Body of pancreas (tissue), 4 donors: ENCODE measurements at places on chromosomes 12 and 14. TPM values are rescaled to one million over a fixed set of nuclear protein-coding genes. Genes with fewer than 3 reads are reported as not detected.

The OTUB2 gene
- total RNA-seq: 1.8 TPM

The DENND5B gene
- total RNA-seq: 8.8 TPM

The TXNDC16 gene
- 7.5 TPM for total RNA-seq

The FIGNL2 gene
- 0.52 TPM for total RNA-seq

The ADAMTS20 gene
- total RNA-seq: not detected

The TAS2R8 gene
- total RNA-seq: not detected

- H3K27me3 ChIP-seq: no peaks in the 10 kb centered on the region
- H3K27ac ChIP-seq: no peak overlapping the region
- no peaks in the 10 kb centered on the region for H3K4me1 ChIP-seq
- no peaks in the 10 kb centered on the region for H3K36me3 ChIP-seq
- DNase-seq: peak; percentile 9
Measured at GRCh38 chr12:74741112-74741511, 203.5 kb downstream of the ATXN7L3B start.

GRCh38 chr12:33639975-33640374, 200.4 kb upstream of the SYT10 start:
- no peaks in the 10 kb centered on the region for H3K4me1 ChIP-seq
- DNase-seq: no peak
- no peak overlapping the region for H3K27ac ChIP-seq
- H3K36me3 ChIP-seq: no peaks in the 10 kb centered on the region
- no peaks in the 10 kb centered on the region for H3K27me3 ChIP-seq
- H3K4me3 ChIP-seq: no peak overlapping the region

DNA sequence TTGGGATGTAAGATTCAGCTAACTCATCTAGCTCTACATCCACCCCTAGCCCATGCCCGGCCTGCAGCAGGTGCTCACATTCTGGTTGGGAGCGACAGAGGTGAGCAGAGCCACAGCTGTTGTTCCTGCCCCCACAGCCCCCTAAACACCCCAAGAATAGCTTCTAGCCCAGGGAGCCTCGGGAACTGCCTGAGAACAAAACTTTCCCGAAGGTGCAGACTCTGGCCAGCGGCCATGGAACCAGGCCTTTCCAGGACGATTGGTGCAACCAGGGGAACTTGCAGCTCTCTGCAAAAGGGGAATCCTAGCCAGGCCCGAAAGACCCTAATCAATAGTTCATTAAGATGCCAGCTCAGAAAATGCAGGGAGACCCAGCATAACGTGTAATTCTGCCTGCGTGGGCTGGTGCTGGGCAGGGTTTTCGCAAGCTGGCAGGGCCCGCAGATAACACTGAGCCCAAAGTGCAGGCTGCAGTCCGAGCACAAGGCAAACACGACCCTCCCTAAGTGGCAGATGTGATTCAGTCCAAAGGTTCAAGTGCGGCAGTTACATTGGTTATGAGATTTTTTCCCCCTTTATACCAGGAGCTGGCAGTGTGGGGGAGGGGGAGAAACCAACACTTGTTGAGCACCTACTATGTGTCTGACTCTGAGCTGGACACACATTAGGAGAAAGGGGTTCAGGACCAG, 122.5 kb upstream of the MAP1LC3B2 start:
- peak; percentile 21 for DNase-seq
- no peaks in the 10 kb centered on the region for H3K27me3 ChIP-seq
- no peak overlapping the region for H3K27ac ChIP-seq
- H3K4me3 ChIP-seq: no peak overlapping the region

DNA sequence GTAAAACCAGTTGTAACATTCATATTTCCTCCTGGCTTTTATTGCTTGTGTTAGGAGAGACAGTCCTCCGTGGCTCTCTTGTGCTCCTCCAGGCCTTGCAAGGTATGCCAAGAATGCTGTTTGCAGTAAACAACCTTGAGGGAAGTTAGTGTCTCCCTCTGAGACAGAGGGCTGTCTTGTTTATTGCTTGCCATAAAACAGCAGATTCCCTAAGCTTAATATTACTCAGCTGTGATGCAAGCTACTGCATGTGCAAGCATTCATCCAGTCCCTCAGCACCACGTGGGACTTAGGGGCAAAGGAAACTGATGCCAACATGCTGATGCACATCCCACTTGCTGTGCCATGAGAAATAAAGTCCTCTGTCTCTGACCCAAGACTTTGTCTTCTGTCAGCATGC, 6.6 kb downstream of the POMT2 start:
- no peak overlapping the region for H3K4me3 ChIP-seq
- DNase-seq: no peak
- no peaks in the 10 kb centered on the region for H3K27me3 ChIP-seq
- no peaks in the 10 kb centered on the region for H3K36me3 ChIP-seq
- peaks cover 33% of the 10 kb centered on the region for H3K4me1 ChIP-seq
- H3K27ac ChIP-seq: no peak overlapping the region

- no peaks in the 10 kb centered on the region for H3K36me3 ChIP-seq
- H3K4me1 ChIP-seq: no peaks in the 10 kb centered on the region
- H3K4me3 ChIP-seq: no peak overlapping the region
- no peak for DNase-seq
- H3K27me3 ChIP-seq: no peaks in the 10 kb centered on the region
- H3K27ac ChIP-seq: no peak overlapping the region
Measured at GRCh38 chr12:88391556-88391955, 188.7 kb downstream of the KITLG start.

DNA sequence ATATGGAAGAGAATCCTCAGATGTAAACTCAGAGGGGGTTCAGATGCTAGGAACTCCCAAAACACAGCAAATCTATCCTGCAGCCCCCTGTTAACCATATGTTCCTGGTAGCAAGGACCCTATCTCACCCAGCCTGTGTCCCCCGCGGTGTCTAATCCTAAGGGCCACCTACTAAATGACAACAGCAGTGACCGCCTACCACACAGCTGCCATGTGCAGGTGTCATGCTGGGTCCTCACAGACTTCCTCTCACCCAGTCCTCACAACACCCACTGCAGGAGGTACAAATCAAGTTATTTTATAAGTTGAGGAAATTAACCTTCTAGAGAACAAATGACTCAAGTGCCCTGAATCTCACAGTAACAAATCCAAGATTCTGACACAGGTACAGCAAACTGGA, 73.9 kb downstream of the ITPK1 start:
- peaks cover 81% of the 10 kb centered on the region for H3K4me1 ChIP-seq
- H3K27me3 ChIP-seq: no peaks in the 10 kb centered on the region
- no peak overlapping the region for H3K4me3 ChIP-seq

GRCh38 chr12:118145113-118145797, 9.3 kb downstream of the PEBP1 start:
- H3K4me3 ChIP-seq: no peak overlapping the region
- no peaks in the 10 kb centered on the region for H3K36me3 ChIP-seq
- no peak for DNase-seq
- no peaks in the 10 kb centered on the region for H3K27me3 ChIP-seq

DNA sequence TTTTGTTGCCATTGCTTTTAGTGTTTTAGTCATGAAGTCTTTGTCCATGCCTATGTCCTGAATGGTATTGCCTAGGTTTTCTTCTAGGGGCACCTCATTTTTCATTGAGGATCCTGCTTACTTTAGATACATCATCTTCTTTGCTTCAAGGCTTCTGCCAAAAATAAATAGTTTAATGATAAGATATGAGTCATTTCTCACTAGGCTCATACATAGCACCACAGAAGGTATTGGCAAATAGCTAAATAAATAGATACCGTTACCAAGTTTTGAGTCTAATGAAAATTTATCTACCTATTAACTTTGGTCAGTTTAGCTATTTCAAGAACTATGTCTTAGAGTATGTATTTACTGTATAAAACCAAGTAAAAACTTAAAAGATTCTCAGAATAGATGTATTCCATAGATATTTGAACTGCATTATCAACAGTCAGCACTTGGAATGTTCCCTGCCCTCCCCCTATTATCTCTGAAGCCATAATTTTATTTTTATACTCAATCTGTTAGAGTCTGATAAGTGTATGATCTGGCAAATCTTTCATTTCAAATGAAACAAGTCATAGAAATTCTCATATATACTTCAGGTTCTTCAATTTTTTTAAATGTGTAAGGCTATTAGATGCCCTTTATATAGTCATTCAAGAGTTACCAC, 310.2 kb downstream of the CCDC91 start:
- H3K4me3 ChIP-seq: no peak overlapping the region
- DNase-seq: no peak
- no peak overlapping the region for H3K27ac ChIP-seq
- H3K36me3 ChIP-seq: no peaks in the 10 kb centered on the region
- H3K4me1 ChIP-seq: peaks cover 18% of the 10 kb centered on the region

- no peaks in the 10 kb centered on the region for H3K36me3 ChIP-seq
- no peaks in the 10 kb centered on the region for H3K27me3 ChIP-seq
- peak overlapping the region; percentile 56 for H3K4me3 ChIP-seq
- peak; percentile 30 for DNase-seq
- peak overlapping the region; percentile 94 for H3K27ac ChIP-seq
Measured at GRCh38 chr12:122422730-122423257, 325 bp upstream of the CLIP1 start.

DNA sequence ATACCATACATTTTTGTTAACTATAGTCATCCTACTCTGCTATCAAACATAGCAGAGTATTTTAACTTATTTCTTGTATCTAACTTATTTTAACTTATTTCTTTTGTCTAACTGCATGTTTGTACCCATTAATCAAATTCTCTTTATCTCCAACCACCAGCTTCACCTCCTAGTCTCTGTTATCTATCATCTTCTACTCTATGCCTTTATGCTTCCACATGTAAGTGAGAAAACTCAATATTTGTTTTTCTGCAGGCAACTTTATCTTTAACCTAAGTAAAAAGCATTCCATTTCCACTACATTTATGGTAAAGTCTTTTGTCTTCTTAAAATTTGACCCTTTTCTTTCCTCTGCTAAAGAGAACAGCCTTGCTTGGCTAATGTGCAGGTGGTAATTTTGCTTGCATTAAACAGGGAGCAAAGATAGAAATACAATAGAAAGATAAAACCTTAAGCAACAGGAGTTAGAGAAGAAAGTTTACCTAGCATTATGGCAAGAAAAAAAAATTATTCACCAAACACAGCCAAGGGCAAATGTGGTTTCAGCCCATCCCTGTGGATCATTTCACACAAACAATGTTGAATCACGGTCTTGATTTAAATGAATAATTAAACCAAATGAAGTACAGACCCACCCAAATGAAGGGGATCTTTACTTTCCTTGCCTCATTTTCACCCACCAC, 110.9 kb upstream of the TSPAN8 start:
- no peak overlapping the region for H3K27ac ChIP-seq
- H3K4me1 ChIP-seq: no peaks in the 10 kb centered on the region
- no peak overlapping the region for H3K4me3 ChIP-seq
- DNase-seq: no peak

- H3K27ac ChIP-seq: no peak overlapping the region
- DNase-seq: peak; percentile 41
- no peaks in the 10 kb centered on the region for H3K36me3 ChIP-seq
- no peak overlapping the region for H3K4me3 ChIP-seq
Measured at GRCh38 chr12:46915082-46915481, 89.3 kb upstream of the SLC38A4 start.

GRCh38 chr12:124436366-124436765, 131.0 kb downstream of the NCOR2 start:
- H3K4me3 ChIP-seq: no peak overlapping the region
- no peak for DNase-seq
- no peaks in the 10 kb centered on the region for H3K36me3 ChIP-seq
- no peaks in the 10 kb centered on the region for H3K4me1 ChIP-seq
- H3K27ac ChIP-seq: no peak overlapping the region
- no peaks in the 10 kb centered on the region for H3K27me3 ChIP-seq

DNA sequence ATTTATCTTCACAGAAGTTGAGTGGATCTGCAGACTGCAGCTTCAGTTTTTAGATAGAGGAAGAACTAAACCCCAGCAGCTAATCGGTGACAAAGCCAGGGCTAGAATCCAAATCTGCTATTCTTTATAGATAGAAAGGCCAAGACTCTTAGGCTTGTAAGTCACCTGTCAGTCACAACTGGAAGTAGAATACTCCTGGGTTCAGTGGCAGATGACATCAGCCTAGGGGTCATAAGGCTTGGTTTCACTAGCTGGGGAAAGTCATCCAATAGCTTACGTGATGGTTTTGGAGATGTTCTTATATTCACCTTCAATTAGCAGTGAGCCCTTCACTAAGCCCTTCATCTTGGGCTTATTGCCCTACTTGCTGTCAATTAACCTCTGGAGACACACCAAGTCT, 93.4 kb downstream of the APAF1 start:
- H3K36me3 ChIP-seq: no peaks in the 10 kb centered on the region
- no peak for DNase-seq
- no peaks in the 10 kb centered on the region for H3K4me1 ChIP-seq
- H3K27me3 ChIP-seq: no peaks in the 10 kb centered on the region
- H3K27ac ChIP-seq: no peak overlapping the region

DNA sequence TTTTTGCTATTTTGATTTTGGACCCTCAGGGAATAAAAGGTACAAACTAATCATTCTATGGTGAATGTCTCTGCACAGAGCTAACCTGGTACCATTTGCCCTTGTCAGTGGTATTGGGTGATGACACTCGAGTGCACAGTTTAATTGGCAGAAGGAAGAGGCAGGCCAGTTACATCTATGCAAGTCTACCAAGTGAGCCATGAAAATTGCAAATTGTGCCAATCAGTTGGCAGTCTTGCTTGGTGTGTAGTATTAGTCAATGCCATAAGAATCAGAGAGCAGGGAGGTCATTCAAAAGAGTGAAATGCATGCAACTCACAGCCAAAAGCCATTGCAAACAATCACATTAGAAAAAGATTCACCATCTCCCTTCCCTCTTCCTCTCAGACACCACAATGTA, 479.6 kb downstream of the ADAMTS20 start:
- no peak overlapping the region for H3K27ac ChIP-seq
- peaks cover 10% of the 10 kb centered on the region for H3K4me1 ChIP-seq
- H3K27me3 ChIP-seq: no peaks in the 10 kb centered on the region
- no peak overlapping the region for H3K4me3 ChIP-seq
- no peak for DNase-seq

GRCh38 chr12:21773806-21774205, 700 bp downstream of the KCNJ8 start:
- peaks cover 44% of the 10 kb centered on the region for H3K4me1 ChIP-seq
- no peaks in the 10 kb centered on the region for H3K36me3 ChIP-seq
- H3K27ac ChIP-seq: peak overlapping the region; percentile 92
- H3K4me3 ChIP-seq: peak overlapping the region; percentile 42

GRCh38 chr14:103395244-103395643, 10.0 kb downstream of the MARK3 start:
- peaks cover 97% of the 10 kb centered on the region for H3K4me1 ChIP-seq
- no peak overlapping the region for H3K4me3 ChIP-seq
- H3K27ac ChIP-seq: peak overlapping the region; percentile 81
- H3K27me3 ChIP-seq: no peaks in the 10 kb centered on the region
- H3K36me3 ChIP-seq: no peaks in the 10 kb centered on the region

GRCh38 chr14:24389226-24389848, 9.5 kb upstream of the NYNRIN start:
- no peak overlapping the region for H3K4me3 ChIP-seq
- no peaks in the 10 kb centered on the region for H3K27me3 ChIP-seq
- no peak for DNase-seq
- peaks cover 4% of the 10 kb centered on the region for H3K4me1 ChIP-seq

DNA sequence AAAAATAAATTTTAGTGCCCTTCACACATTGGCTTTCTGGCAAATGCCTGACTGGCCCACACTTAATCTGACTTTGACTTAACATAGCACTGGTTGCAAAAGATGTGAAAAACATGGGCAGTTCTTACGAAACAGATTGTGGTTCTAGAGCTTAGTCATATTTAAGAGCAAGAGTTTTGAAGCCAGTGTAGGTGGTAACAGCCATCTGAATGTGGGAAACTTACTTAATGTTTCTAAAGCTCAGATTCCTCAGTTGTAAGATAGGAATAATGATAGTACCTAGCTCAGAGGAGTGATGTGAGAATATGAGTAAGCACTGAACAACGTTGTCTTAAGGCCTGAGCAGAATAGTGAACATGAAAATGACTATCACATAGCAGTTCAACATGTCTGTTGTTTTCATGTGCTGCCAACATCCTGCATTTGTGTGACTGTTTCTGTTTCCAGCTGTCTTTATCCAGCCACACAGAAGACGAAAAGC, 262.7 kb downstream of the SYT1 start:
- H3K36me3 ChIP-seq: no peaks in the 10 kb centered on the region
- H3K27me3 ChIP-seq: no peaks in the 10 kb centered on the region
- H3K27ac ChIP-seq: no peak overlapping the region
- no peak for DNase-seq
- no peak overlapping the region for H3K4me3 ChIP-seq
- no peaks in the 10 kb centered on the region for H3K4me1 ChIP-seq
